ENCODE measurements at places on chromosomes 1 and 21. TPM values are rescaled to one million over a fixed set of nuclear protein-coding genes. Genes with fewer than 3 reads are reported as not detected.
A peak's percentile ranks its signal among the peaks of the same experiment; 100 is the strongest.

DNALI1 gene
- total RNA-seq: 3.9 TPM

TTLL7 gene
- total RNA-seq: 10.8 TPM

LRRC38 gene
- total RNA-seq: not detected

FLG2 gene
- total RNA-seq: not detected

RNU1-3 gene
- not detected for total RNA-seq

TMPRSS15 gene
- total RNA-seq: not detected

GDAP2 gene
- total RNA-seq: 13.2 TPM

AGT gene
- total RNA-seq: 86.3 TPM

NID1 gene
- 95.1 TPM for total RNA-seq

XCL2 gene
- total RNA-seq: not detected

CELSR2 gene
- 23.7 TPM for total RNA-seq

TNFRSF1B gene
- total RNA-seq: 17.0 TPM

DNA sequence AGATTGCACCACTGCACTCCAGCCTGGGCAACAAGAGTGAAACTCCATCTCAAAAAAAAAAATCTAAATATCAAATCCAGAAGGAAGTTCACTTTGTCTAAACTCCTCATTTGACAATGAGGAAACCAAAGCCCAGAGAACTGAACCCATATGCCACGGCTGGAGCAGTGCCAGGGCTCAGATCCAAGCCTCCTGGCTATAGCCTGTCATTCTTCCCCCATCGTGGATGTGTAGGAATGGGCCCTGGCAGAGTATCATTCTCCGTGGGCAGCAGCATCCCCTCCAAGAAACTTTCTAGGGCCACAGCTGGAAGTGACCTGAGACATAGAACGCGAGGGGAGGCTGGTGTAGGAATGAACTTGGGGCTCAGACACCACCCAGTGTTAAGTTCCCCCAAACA lies 47.2 kb downstream of the CAPN9 start:
- H3K36me3 ChIP-seq: no peaks in the 10 kb centered on the region
- no peaks in the 10 kb centered on the region for H3K4me1 ChIP-seq
- no peak overlapping the region for H3K27ac ChIP-seq

- H3K36me3 ChIP-seq: no peaks in the 10 kb centered on the region
- H3K4me3 ChIP-seq: no peak overlapping the region
- no peak overlapping the region for H3K27ac ChIP-seq
- DNase-seq: no peak
- no peaks in the 10 kb centered on the region for H3K27me3 ChIP-seq
Measured at GRCh38 chr1:25918615-25919014, 12.4 kb upstream of the STMN1 start.

DNA sequence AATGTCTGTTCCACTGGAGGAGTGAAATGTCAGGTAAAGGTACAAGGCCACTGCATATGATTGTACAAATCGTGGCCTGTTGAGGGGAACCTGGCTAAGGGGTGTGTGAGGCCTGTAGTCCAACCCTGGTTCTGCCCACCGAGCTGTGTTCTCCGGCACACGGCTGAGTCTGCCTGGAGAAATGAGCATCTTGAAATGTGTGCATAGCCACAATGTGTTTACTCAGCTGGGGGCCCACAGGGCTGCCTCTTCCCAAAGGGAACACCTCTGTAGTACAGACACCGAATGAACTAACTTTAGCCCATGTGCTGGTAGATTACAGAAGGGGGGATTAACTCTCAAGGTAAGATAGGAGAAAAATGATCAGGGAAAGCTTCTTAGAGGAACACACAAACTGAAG lies 30.2 kb downstream of the AK4 start:
- peak overlapping the region; percentile 84 for H3K27ac ChIP-seq
- H3K4me1 ChIP-seq: no peaks in the 10 kb centered on the region
- H3K27me3 ChIP-seq: no peaks in the 10 kb centered on the region
- no peaks in the 10 kb centered on the region for H3K36me3 ChIP-seq

GRCh38 chr1:117541003-117541402 lies 64.8 kb upstream of the TENT5C start:
- no peaks in the 10 kb centered on the region for H3K36me3 ChIP-seq
- no peak overlapping the region for H3K4me3 ChIP-seq
- no peak overlapping the region for H3K27ac ChIP-seq
- no peaks in the 10 kb centered on the region for H3K27me3 ChIP-seq

DNA sequence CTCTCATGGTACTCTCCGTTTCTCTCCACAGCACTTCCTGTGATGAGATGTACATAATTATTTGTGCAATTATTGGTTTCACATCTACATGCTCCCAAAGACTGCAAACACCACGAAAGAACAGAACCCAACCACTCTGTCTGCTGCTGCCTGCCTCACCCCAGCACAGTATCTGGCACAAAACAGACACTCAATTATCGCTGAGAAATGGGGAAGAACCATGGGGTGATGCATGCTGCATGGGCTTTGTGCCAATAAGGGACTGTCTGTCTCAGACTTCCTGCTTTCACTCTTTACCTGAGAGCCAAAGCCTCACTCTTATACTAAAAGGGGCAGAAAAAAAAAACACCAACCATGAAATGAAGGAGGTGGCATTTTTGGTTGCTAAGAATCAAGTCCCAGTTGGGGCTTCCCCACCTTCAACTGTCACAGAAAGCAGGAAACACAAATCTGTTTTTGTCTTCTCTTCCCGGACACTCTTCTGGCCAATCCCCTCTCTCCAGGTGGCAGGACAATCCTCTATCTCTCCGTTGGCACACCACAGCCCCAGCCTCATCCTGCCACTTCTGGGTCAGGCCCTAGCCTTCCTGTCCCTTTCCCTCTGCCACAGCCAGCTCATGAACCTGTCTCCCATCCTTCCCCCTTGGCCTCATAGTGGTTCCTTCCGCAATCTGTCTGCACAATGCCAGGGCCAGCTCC lies 82.0 kb downstream of the TGFBR3 start:
- H3K4me1 ChIP-seq: no peaks in the 10 kb centered on the region
- no peaks in the 10 kb centered on the region for H3K36me3 ChIP-seq
- peak overlapping the region; percentile 51 for H3K27ac ChIP-seq
- no peaks in the 10 kb centered on the region for H3K27me3 ChIP-seq

DNA sequence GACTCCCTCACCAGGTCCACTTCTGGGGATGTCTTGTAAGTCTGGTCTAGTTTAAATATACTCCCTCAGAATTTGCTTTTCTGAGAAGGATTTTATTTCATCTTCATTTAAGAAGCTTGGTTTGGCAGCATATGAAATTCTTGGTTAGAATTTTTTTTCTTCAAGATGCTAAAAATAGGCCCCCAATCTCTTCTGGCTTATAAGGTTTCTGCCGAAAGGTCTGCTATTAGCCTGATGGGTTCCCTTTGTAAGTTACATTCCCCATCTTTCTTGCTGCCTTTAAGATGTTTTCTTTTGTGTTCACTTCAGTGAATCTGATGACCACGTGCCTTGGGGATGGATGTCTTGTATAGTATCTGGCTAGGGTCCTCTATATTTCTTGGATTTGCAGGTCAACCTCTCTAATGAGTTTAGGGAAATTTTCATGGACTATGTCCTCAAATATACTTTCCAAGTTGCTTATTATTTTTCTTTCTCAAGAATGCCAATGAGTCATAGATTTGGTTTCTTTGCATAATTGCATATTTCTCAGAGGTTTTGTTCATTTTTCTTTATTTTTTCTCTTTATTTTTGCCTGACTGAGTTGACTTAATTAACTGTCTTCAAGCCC lies 19.4 kb downstream of the TCP10L start:
- no peaks in the 10 kb centered on the region for H3K27me3 ChIP-seq
- H3K4me3 ChIP-seq: no peak overlapping the region
- DNase-seq: no peak
- no peak overlapping the region for H3K27ac ChIP-seq

GRCh38 chr1:227255086-227255732 lies 63.1 kb downstream of the CDC42BPA start:
- no peaks in the 10 kb centered on the region for H3K27me3 ChIP-seq
- DNase-seq: no peak
- no peaks in the 10 kb centered on the region for H3K4me1 ChIP-seq
- no peak overlapping the region for H3K4me3 ChIP-seq
- H3K36me3 ChIP-seq: no peaks in the 10 kb centered on the region

- no peak overlapping the region for H3K4me3 ChIP-seq
- no peak overlapping the region for H3K27ac ChIP-seq
Measured at GRCh38 chr1:12408662-12409061, 178.8 kb downstream of the VPS13D start.

DNA sequence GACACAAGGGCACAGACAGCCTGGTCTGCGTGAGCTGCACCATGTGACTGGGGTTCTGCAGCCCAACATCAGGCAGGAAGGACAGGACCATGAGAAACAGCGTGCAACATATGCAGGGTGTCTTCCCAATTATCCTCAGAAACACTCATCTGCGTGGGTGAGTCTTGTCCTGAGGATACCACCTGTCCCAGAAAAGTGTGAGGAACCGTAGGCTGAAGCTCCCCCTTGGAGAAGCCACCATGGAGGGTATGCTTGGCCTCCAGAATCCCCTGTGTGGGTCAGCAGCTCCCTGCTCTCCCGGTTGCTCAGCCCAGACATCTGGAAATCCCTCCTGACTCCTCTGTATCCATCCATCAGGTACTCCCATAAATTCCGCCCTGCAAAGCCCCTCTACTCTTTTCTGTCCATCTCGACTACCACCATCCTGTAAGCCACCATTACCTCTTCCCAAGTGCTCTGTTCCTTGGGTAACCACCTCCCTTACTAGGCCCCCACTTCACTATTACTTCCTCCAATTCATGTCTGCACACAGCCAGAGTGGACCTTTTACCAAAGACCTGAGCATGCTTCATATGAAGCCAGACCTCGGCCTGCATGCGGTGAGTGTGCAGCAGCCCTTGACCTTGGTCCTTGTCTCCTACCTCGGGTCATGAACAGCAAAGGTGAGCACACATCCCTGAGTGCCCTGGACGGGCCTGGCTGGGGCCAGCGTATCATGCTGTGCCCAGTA lies 33.0 kb downstream of the ETS2 start:
- H3K27me3 ChIP-seq: no peaks in the 10 kb centered on the region
- DNase-seq: peak; percentile 52
- H3K27ac ChIP-seq: no peak overlapping the region
- no peak overlapping the region for H3K4me3 ChIP-seq

- H3K4me3 ChIP-seq: peak overlapping the region; percentile 77
- no peak for DNase-seq
- H3K27ac ChIP-seq: peak overlapping the region; percentile 92
- no peaks in the 10 kb centered on the region for H3K27me3 ChIP-seq
Measured at GRCh38 chr1:39105841-39106765, 80.0 kb downstream of the NDUFS5 start.

GRCh38 chr1:238115852-238116251 lies 225.1 kb upstream of the ZP4 start:
- no peak overlapping the region for H3K27ac ChIP-seq
- no peaks in the 10 kb centered on the region for H3K4me1 ChIP-seq
- no peaks in the 10 kb centered on the region for H3K36me3 ChIP-seq
- no peaks in the 10 kb centered on the region for H3K27me3 ChIP-seq
- DNase-seq: no peak
- H3K4me3 ChIP-seq: no peak overlapping the region

GRCh38 chr1:32775640-32776337 lies 41.4 kb downstream of the YARS1 start:
- H3K27ac ChIP-seq: no peak overlapping the region
- DNase-seq: no peak
- H3K36me3 ChIP-seq: peaks cover 57% of the 10 kb centered on the region
- H3K4me1 ChIP-seq: no peaks in the 10 kb centered on the region
- H3K27me3 ChIP-seq: no peaks in the 10 kb centered on the region
- H3K4me3 ChIP-seq: no peak overlapping the region

DNA sequence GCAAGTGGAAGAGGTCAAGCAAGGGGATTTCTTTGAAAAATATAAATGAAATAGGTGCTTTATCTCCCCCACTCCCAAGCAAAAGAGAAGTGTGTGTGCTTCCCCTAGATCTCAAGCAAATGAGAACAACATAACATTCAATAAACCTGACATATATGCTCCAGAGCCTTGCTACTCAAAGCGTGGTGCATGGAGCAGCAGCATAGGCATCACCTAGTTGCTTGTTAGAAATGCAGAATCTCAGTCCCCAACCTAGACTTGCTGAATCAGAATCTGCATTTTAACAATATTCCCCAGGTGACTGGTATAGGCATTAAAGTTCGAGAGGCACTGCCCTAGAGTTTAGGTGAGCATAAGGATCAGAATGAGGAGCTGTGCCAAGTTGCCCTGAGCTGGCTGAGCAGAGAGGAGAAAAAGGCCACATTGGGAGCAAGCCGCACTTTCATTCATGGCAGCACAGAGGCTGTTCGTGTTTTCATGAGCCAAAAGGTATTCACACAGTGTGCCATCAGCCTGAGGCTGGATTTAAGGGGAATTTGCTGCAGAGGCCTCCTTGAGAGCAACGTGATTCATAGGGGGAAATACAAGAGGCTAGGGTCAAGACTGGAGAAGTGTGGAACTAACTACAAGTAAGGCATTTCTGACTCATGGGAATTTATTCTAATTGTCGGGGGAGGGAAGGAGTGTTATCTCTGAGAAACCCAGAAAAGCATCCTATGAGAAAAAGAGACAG lies 14.3 kb upstream of the LPAR3 start:
- H3K4me3 ChIP-seq: no peak overlapping the region
- no peaks in the 10 kb centered on the region for H3K4me1 ChIP-seq
- no peak for DNase-seq
- no peaks in the 10 kb centered on the region for H3K36me3 ChIP-seq

- no peak overlapping the region for H3K27ac ChIP-seq
- DNase-seq: no peak
- no peaks in the 10 kb centered on the region for H3K4me1 ChIP-seq
- no peak overlapping the region for H3K4me3 ChIP-seq
Measured at GRCh38 chr1:194538453-194538852, 1352.0 kb upstream of the B3GALT2 start.

DNA sequence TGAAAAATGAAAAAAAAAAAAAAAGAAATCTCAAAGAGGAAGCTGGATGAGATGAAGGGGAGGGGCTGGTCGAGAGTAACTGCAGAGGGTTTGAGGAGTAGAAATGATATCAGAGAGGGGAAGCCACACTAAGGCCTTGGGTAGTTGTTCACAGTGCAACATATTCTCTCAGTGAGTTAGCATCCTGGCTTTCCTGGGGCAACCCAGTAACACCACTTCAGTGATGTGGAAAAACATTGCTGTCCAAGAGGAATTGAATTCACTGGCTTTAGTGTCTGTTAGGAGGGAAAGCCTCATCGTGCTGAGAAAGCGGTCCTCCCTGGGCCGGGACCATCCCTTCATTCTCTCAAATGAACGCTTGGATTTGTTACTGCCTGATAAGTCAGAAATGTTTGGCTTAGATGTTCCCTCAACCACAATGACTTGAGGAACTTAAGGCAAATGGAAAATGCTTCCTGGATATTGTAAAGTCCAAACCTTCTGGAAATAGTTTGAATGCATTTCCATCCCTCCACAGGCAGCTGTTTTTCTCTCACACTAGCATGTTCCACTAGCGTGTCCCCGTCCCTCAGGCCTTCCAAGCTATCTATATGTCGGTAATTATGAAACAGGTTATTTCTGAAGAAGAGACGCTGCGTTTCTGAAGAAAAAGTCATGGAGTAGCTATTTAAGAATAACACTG lies 12.2 kb downstream of the TGFB2 start:
- H3K4me1 ChIP-seq: no peaks in the 10 kb centered on the region
- H3K27ac ChIP-seq: peak overlapping the region; percentile 52
- H3K36me3 ChIP-seq: no peaks in the 10 kb centered on the region
- H3K27me3 ChIP-seq: no peaks in the 10 kb centered on the region
- DNase-seq: no peak

Data from right atrium auricular region (tissue), 2 donors.